ENCODE measurements at places on chromosomes 7 and 10. TPM values are rescaled to one million over a fixed set of nuclear protein-coding genes. Genes with fewer than 3 reads are reported as not detected.

ITGA8 gene
- total RNA-seq, result not detected

ATG9B gene
- under 0.01 TPM for total RNA-seq

PTN gene
- 3.2 TPM for total RNA-seq

LIPJ gene
- total RNA-seq, result not detected

- no peak for DNase-seq
These were observed 74.6 kb downstream of the PPP1R17 start for GRCh38 chr7:31761646-31762045.

GRCh38 chr7:44286182-44286617 is 39.2 kb downstream of the CAMK2B start:
- DNase-seq, result no peak

GRCh38 chr7:157900556-157900955 is 563.8 kb downstream of the DNAJB6 start:
- no peak for DNase-seq

DNA sequence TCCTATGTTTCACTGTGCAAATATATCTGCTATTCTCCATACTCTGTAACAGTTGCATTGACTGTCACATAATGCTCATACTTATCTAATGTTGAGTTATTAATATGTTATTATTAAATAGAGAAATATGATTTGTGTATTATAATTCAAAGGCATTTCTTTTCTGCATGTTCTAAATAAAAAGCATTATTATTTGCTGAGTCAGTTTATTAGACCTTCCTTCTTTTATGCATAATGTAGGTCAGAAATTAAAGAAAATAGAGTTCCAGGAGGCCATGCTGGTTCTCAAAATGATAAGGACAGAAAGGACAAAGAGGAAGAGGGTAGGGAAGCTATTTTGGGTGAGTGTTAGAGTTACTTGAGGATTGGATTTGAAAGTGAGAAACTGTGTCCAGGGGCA is 50.7 kb downstream of the CYP2C9 start:
- no peak for DNase-seq

DNA sequence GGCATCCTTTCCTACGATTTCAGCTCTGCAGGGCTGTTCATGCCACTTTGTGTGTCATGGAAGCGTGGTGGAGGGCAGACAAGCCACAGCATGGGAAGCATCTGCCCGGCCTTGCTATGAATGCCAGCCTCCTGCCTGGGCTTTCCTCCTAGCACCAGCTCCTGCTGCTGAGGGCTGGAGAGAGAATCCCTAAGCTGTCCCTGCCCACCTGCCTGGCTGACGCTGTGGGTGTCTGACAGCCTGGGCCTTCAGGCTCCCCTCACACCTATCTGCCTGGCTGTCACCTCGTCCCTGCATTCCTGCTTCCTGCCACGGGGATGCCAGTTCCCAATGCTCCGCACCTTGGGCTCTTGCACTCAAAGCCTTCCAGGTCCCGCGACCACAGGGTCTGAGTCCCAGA is 606.5 kb upstream of the MGMT start:
- DNase-seq, result no peak

DNA sequence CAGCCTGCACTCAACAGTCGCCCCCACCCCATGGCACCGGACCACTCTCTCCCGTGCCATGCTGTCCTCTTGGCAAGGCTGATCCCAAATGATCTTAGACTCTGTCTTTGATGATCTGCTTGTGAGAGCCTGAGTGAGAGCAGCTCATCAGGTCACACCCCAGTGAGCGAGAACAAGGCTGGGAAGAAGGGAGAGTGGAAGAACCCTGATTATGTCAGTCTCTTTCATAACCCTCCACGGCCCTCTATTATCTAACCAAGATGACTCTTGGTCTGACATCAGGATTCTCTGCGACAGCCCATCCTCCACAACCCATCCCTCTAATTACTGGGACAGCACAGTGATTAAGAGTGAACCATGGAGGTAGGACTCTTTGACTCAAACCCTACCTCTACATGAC is 53.1 kb upstream of the C7orf33 start:
- DNase-seq, result no peak
